ENCODE measurements at places on chromosomes 4 and X. TPM values are rescaled to one million over a fixed set of nuclear protein-coding genes. Genes with fewer than 3 reads are reported as not detected.

RBM46 gene
- total RNA-seq, result not detected

RBMX gene
- 296 TPM for total RNA-seq

RASL11B gene
- 0.48 TPM for total RNA-seq

IRS4 gene
- total RNA-seq, result not detected

SSX4 gene
- total RNA-seq, result not detected

SOD3 gene
- total RNA-seq, result not detected

PSAPL1 gene
- not detected for total RNA-seq

ADH7 gene
- not detected for total RNA-seq

TMEM271 gene
- not detected for total RNA-seq

MAGEE1 gene
- total RNA-seq, result 3.3 TPM

PDLIM3 gene
- total RNA-seq, result 1.5 TPM

AFF1 gene
- 68.6 TPM for total RNA-seq

CT45A7 gene
- total RNA-seq, result not detected

NAT8L gene
- 1.5 TPM for total RNA-seq

ADGRG2 gene
- 0.12 TPM for total RNA-seq

Data from activated T-cell treated with anti-CD3 and anti-CD28 coated beads, Interleukin-2, amount 50 U/mL, for 72 hours (primary cell).